T-helper 9 cell (primary cell): ENCODE measurements at places on chromosomes 3 and 15.
A peak's percentile ranks its signal among the peaks of the same experiment; 100 is the strongest.

- no peak for DNase-seq
Measured at GRCh38 chr3:99509224-99509623, 129.2 kb upstream of the COL8A1 start.

DNA sequence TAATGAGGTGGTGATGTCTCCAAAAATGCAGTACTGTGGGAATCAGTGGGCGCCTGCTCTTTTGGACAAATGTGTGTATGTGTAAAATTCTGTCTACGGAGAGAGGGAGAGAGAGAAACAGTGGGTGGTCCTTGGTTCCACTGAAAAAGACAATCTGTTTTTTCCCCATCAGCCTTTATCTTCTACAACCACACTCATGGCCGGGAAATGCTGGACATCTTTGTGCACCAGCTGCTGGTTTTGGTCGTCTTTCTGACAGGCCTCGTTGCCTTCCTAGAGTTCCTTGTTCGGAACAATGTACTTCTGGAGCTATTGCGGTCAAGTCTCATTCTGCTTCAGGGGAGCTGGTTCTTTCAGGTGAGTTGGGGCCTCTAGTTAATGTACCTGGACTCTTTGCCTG, 51.2 kb upstream of the ADGRG7 start:
- no peak for DNase-seq

- DNase-seq = no peak
Measured at GRCh38 chr3:183460081-183461055, 31.9 kb upstream of the MCF2L2 start.

GRCh38 chr3:194165271-194166018, 29.5 kb downstream of the HES1 start:
- DNase-seq = no peak

GRCh38 chr15:91469632-91470567, 369.8 kb downstream of the SV2B start:
- DNase-seq = peak; percentile 23

DNA sequence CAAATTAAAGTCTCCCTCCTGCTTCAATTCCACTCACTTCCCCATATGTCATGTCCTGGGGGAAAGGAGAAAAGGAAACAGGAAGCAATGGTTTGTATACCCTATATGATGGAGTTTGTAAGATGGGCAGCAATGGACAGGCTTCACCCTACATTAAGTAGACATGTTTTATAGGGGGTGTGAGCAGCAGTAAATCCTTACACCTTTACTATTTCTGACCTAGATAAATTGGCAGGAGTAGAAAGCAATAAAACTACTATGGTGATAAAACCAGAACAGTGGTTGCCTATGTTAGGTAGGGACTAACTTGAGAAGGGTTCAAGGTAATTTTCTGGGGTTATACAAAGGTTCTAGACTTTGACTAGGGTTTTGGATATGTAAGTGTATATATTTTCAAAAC, 301.7 kb downstream of the GBE1 start:
- no peak for DNase-seq

GRCh38 chr15:72735111-72735510, 48.4 kb downstream of the ADPGK start:
- no peak for DNase-seq

DNA sequence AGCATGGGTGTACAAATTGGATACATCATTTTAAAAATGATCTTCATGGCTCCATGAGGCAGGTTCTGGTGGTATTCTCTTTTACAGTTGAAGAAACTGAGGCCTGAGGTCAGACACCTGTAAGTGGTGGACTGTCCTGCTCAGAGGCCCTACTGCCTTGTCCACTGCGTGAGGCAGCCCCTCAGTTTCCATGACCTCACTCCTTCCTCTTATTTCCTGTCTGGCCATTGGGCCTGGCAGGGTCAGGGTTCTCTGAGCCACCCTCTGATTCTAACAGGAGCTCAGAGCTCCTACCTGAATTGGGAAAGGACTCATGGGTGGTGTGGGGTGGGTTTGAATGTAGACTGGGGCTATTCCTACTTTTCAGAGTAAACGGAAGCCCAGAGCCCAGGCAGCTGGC, 17.5 kb downstream of the PLEKHO2 start:
- DNase-seq = no peak

- no peak for DNase-seq
Measured at GRCh38 chr3:190528706-190529105, 14.8 kb downstream of the IL1RAP start.

- DNase-seq = no peak
Measured at GRCh38 chr3:46512191-46512749, 14.5 kb downstream of the RTP3 start.

DNA sequence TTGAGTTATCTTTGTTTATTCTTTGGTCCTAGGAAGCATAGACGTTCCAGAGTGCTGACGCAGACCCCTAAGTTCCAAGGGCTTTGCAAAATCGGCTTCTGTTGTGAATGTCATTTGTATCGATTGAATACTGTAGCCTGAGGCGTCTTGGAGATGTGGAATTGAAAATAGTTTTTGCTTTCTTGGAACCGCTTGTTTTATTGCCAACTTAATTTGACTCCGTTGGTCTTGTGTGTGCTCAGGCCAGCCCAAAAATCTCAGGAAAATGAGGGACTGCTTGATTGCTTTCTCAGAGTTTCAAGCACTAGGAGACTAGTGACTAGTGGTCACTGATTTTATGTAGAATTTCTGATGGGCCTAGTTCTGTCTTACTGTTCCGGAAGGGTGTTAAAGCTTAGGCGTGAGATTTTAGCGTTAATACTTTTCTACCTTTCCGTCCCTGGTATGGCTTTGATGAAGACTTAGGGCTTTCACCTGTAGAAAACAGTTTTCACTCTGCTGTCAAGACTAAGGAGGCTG, 263 bp upstream of the UTS2B start:
- DNase-seq = no peak

GRCh38 chr3:197718891-197719290, 17.8 kb downstream of the RUBCN start:
- DNase-seq = no peak

- no peak for DNase-seq
Measured at GRCh38 chr15:72249142-72249810, 18.3 kb upstream of the PKM start.

GRCh38 chr3:27723815-27724458, 1.8 kb upstream of the EOMES start:
- DNase-seq = no peak

DNA sequence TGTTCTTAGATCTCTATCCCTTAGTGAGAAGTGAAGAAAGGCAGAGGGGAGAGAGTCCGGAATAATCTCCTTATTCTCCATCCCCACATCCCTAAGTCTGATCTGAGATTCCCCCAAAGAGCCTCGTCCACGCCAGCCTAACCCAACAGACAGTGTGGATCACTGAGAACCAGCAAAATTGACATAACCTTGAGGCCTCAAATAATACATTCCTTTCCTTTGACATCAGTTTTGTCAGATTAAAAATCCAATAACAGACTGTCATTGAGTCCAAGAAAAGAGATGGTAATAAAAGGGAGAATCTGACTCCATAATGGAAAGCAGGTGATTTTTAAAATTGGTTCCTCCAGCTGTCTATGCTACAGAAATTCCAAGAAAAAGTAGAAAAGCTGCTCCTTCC, 7.7 kb upstream of the SIAH2 start:
- DNase-seq = no peak

DNA sequence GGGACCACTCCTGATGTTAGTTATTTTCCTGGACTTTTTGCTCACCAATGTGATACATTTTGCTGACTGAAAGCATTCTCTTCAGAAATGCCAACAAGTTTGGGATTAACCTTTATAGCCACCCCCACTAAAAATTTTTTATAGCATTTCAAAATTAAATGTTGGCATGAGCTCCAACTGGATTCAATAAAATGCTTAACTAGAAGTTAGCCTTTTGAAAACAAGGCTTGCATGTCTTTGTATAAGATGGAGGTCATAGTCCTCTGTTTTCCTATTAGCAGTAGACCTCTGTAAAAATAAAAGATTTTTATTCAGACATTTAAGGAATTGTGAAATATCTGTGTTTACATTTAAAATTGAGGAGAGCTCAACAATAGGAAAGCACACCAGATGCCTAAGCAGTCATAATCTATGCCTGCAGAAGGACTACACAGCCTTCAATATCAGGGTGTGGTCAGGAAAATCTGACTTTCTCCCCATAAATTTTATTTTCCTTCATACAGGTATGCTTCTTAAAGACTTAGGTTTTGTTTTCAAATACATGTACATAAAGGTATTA, 87.2 kb downstream of the DNAJC13 start:
- no peak for DNase-seq

GRCh38 chr15:55290528-55291057, 980 bp upstream of the RAB27A start:
- DNase-seq = peak; percentile 78

- no peak for DNase-seq
Measured at GRCh38 chr3:134327594-134327975, 46.7 kb downstream of the AMOTL2 start.

DNA sequence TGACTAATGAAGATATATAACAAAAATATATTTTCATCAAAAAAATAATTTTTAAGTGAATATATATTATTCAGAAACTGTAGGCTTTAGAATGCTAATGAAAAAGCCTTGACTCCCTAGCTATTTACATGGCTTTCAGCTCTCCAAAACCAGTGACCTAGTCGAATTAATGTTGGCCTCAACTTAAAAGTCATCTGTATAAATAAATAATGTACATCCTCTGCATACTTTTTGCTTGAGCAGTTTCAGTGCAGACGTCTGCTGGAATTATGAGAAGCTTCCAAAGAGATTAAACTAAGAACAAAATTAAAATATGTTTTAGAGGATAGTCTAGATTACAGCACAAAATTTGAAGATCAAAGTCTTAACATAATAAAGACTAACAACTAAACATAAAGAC, 520.4 kb upstream of the ALCAM start:
- no peak for DNase-seq

DNA sequence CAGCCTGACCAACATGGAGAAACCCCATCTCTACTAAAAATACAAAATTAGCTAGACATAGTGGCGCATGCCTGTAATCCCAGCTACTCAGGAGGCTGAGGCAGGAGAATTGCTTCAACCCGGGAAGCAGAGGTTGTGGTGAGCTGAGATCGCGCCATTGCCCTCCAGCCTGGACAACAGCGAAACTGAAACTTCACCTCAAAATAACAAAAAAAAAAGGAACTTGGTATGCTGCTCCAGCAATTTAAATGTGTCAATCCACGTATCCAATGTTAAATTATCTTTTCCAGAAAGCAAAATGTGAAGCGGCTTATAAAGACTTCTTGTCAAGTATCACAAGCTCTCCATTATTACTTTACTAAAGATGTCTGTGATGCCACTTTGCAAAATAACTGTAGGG, 9.9 kb upstream of the ARIH1 start:
- no peak for DNase-seq

DNA sequence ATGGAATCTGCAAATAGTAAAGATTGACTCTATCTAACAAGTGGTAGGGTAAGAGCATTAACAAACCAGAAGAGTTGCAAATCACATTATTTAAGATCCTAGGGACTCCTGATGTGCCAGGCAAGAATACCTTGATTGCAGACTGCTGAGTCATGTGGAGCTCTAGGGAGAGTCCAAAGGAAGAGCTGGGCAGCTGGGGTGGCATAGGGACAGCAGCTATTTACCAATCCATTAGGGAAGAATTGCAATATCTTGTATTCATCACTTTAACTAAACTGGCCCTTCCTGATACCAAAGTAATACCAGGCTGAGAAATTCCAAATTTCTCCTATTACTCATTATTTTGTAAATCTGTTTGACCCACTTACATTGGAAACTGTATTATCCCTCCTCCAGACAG, 52.2 kb upstream of the ACP3 start:
- DNase-seq = no peak

DNA sequence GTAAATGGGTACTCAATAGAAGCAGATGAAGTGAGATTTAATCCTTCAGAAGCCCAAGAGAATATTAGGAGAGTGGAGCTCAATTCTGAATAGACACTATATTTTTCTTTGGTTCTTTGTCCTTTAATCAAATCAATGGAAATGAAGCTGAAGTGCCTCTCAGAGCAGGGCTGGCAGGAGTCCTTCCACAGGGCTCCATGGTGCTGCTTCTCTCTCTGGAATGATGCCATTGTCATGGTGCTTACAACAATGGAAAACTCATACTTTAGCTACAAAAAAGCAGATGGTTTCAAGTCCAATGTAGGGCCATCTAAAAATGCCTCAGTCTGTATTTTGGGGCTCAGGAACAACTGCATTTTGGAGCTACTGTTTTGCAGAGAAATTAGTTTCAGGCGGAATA, 125.1 kb downstream of the SNRK start:
- DNase-seq = no peak

DNA sequence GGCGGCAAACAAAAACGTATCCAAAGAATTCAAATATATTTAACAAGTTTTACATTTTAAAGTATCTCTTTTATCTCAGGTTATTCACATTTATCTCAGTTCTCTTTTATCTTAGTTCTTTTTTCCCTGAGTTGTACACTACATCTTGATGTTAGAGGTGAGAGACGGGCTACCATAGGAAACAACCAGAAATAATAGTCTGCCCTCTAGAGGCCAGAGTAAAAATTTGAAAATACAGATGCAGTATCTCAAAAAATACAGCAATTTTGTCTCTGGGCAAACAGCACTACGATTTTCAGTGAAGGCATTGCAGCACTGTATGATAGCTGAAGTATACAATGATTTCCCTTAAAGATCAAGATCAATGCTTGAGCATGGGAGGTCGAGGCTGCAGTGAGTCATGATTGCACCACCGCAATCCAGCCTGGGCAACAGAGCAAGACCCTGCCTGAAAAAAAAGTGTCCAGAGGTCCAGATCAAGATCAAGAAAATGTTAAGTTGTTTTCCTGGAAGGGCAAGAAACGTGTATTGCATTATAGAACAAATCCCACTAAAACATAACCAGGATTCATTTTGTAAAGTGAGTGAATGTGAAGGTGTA, 82.6 kb upstream of the ATP11B start:
- no peak for DNase-seq

- DNase-seq = no peak
Measured at GRCh38 chr3:186032321-186032720, 76.6 kb downstream of the ETV5 start.

- DNase-seq = no peak
Measured at GRCh38 chr3:55592572-55592971, 105.5 kb upstream of the WNT5A start.

- no peak for DNase-seq
Measured at GRCh38 chr15:66077320-66077663, 176.3 kb downstream of the MEGF11 start.

- no peak for DNase-seq
Measured at GRCh38 chr3:193190146-193190786, 50.8 kb upstream of the PLAAT1 start.

GRCh38 chr15:30046430-30046829, 36.3 kb upstream of the GOLGA8J start:
- no peak for DNase-seq

GRCh38 chr3:119582178-119582577, 2.9 kb downstream of the ADPRH start:
- DNase-seq = no peak

DNA sequence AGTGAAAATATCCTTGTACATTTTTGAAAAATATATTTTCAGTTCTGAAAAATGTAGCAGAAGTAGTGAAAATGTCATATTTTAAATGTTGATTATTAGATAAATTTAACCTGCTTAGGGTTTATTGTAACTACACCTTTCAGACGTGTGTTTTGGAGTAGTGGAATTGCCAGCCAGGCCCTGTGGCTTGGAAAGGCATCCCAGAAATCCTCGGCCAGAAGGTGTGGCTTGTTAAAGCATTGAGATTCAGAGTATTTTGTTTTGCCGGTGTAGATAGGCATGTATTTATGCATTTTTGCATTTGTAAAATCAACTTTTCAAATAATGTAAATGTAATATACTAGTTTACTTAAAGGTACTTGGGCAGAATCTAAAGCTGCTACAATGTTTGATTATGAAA, 7.0 kb downstream of the EBLN2 start:
- DNase-seq = no peak
